ENCODE measurements at places on chromosomes 6 and 20.

DNA sequence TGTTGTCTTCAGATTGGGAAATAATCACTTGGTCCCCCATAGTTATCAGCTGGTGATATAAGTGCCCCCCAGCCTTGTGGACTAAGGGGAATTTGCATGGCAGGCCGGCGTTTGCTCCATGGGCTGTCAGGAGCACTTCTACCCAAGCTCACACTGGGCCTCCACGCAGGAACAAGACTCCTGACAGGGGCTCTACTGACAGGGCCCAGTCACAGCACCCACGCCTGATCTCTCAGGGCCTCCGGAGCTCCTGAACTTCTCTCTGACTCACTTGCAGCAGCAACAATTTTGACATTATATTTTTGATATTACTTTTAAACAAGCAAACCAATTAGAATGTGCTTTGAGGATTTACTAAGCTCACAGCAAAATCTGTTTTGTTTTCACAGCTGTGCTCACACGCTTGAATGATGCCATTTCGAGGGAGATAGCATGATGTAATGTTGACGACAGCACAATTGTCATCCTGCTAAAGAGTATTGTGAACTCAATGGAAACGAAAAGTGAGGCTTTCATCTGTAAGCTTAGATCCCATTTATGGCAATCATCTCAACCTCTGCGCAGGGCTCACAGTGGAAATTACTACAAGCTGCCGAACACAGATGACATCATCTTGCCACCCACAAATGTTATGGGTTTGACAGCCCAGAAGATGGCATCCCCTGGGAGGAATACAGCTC lies 28.7 kb upstream of the TXNDC5 start:
- no peak for DNase-seq

DNA sequence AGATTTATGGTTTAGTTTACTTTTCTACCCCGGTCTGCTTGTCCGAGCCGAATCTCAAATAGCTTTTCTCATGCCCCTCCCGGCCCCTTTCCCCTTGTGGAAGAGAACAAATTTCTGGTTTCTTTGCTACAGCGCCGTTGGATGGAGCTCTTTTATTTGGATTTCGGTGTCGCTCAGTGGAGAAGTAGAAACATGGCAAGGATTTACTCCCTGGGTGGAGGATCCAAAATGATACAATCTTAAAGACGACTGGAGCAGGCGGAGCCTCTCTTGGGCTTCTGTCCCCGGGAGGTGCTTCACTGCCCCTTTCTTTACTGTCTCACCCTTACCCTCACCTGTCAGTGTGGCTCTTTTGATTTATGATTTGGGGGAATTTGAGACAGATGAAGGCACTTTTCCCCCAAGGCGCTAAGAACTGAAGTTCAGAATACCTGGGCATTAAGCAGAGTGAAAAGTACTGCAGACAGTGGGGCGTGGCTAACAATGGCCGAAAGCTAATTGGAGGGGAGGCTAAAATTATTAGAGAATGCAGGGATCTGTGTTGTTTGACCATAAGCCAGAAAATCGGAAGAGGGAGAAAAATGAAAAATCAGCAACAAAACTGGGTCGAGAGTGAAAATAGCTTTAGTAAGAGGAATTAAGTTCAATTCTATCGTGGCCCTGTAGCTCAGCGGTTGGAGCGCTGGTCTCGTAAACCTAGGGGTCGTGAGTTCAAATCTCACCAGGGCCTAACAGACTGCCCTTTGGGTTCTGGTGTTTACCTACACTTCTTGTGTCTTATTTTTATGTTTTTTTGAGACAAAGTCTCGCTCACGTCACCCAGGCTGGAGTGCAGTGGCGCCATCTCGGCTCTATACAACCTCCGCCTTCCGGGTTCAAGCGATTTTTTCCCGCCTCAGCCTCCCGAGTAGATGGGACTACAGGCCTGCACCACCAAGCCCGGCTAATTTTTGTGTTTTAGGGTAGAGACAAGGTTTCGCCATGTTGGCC lies 145.1 kb upstream of the ZNF184 start:
- DNase-seq = no peak

DNA sequence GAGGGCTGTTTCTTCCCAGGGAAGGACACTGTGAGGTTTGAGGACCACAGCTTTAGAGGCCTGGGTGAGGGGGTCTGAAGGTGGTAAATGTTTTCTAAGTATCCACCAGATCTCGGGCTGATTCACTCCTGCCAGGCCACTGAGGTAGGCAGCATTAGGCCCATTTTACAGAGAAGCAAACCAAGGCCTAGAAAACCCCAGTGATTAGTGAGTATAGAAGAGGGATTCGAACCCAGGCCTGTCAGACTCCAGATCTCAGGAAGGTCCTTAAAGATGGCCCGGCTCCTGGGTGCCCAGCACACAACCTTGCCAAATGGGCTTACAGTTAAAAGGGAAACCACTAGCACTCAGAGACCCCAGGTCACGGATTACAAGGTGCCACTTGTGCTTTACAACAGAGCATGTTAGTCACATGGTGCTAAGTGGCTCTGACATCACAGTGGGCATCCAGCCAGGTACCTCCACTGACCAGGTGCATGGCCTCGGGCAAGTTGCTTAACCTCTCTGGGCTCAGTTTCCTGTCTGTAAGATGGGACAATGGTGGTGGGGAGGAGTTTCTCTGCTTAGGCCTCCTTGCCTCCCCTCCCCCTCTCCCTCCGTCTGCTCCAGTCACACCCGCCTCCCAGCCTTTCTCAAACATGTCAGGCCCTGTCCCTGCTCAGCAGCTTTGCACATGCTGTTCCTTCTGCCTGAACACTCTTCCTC lies 18.8 kb upstream of the SIRPA start:
- DNase-seq = no peak

GRCh38 chr6:18413381-18413780 lies 26.2 kb downstream of the RNF144B start:
- DNase-seq = no peak

DNA sequence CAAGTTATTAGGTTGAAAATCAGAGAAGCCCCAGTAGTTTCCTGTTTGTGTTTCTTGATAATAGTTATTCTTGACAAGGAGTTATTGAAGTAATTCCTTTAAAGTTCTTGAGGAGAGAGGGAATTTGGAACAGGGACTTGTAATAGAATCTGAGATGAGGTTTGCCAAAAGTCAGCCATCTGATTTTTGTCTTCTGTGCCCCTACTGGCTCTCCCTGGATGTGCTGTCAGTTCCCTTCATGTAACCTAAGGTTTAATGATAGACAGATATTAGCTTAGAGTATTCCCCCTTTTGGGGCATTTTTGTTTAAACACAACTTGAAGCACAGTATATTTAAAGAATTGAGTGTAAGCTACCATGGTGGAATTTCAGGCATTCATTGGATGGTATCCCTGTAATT lies 71.4 kb downstream of the CARMIL1 start:
- DNase-seq = no peak

- DNase-seq = no peak
Measured at GRCh38 chr6:40419377-40419776, 167.8 kb downstream of the LRFN2 start.

- DNase-seq = no peak
Measured at GRCh38 chr6:99189823-99190721, 159.4 kb downstream of the FAXC start.

- DNase-seq = no peak
Measured at GRCh38 chr6:138450445-138450844, 46.4 kb downstream of the HEBP2 start.

DNA sequence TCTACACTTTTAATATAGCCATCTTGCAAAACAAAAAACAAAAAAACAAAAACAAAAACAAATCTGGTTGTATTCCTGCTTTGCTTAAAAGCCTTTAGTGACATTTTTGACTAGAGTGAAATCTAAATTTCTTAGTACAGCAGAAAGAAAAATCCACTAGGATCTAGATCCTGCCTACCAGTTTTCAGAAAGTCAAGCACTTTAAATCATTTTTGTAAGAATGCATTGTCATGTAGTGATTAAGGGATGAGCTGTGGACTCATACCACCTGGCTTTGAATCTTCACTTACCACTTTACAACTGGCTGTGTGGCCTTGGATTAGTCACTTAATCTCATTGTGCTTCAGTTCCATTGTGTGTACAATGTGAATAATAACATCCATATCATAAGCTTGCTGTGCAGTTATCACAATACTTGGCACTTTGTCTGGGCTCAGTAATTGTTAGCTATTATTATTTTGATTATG lies 4.0 kb downstream of the MKKS start:
- DNase-seq = no peak

DNA sequence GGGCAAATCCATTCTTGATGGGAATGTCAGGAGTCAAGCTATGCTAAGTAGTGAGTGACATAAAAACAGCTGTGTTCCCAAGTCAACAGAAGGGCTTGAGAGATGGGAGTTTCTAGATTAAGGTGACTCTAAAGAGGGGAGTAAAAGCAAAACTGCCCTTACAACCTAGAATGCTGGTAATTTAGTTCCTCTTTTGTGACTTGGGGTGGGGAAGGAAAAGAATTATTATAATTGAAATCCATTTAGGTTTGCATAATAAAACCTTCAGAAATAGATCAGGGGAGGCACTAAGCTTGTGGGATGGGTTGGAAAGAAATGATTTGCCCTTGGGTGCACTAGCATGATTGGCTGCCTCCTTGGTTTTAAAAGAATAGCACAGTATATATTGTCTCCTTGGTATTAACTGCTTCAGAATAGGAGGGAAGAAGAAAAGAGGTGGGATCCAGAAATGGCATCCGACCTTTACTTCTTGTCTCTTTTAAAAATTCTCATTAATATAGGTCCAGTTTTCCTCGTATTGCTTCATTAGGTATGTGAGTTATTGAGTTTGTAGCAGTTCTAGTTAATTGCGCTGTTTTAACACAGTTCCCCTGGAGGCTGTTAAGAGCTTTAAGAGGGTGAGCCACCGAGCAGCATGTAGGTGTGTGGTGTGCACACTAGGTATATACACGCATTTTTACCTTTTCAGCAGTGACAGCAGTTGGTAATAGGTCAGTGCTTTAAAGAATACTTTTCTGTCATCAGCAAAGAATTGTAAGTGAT lies 95.3 kb upstream of the VSTM2L start:
- no peak for DNase-seq

- no peak for DNase-seq
Measured at GRCh38 chr20:48483334-48484066, 344.3 kb downstream of the PREX1 start.

- no peak for DNase-seq
Measured at GRCh38 chr6:56647172-56647762, 4.6 kb upstream of the DST start.

DNA sequence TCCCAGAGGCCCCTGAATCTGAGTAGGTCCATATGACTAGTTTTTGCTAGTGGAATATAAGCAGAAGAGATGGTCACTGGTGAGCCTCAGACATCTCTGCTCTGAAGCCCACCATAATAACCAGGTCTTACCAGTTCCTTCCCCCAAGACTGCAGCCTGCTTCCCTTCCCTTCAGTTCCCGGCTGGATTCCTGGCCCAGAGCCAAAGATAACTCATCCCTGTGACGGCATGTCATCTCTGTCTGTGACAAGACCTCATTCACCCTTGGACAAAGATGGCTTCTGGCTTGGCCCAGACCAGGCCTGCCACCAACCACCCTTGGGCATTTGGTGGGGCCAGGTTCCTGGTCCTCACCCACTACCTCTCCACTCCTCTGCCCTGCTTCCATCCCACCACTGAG lies 145.5 kb upstream of the TOP1 start:
- no peak for DNase-seq

- no peak for DNase-seq
Measured at GRCh38 chr6:100472674-100473073, 8.0 kb upstream of the SIM1 start.

DNA sequence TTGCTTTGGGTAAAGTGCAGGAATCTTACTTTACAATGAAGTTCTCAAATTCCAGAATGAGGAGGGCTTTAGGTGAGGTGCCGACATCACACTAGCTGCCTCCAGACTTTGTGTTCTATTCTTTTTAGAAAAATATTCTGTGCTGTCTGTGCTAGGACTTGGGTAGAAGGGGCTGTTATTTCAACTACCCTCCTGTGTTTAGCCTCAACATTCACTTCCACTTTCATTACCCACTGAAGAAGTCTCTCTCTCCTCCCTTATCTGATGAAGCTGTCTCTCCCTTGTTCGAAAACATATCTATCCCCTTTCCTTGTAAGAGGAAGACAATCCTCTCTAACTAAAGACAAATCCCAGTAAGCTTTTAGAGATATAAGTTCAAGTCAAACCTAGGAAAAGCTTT lies 25.0 kb upstream of the BRPF3 start:
- DNase-seq = no peak

DNA sequence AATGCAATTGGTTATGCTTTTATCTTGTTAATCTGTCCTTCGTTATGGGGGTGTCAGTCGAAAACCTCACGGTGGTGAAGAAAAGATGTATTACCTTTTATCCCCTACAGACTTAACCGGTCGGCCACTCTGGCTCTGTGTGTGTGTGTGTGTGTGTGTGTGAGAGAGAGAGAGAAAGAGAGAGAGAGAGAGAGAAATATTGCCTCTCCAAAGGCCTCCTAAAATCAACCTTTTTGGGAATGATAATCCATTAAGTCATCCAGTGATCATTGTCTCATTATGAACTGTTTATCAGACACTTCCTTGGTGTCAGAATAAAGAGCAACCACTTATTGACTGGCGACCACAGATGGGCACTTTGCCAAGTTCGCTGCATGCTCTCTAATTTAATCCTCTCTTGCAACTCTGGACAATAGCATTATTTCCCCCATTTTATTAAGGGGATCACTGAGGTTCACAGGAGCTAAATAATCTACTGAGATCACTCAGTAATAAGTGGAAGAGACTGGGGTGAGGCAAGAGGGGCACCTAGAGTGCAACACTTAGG lies 30.7 kb downstream of the SLC35D3 start:
- no peak for DNase-seq

GRCh38 chr20:5820738-5821137 lies 70.5 kb downstream of the SHLD1 start:
- no peak for DNase-seq

DNA sequence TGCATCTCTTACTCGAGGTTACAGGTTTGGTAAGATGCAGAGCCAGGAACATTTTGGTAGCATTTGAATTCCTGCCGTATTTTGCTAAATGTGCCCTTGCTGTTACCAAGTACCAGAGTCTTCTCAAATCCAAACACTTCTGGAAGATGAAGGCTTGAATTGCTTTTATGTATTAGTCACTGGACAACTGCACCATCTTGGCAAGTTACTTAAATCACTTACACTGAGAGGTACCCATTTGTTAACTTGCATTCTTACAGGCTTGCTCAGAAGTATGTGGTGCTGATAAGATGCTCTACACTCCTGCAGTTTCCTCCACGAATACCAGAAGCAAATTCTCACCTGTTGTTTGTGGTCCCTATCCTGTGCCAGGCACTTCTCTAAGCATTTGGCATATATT lies 12.7 kb downstream of the IL22RA2 start:
- DNase-seq = no peak

GRCh38 chr20:36852187-36852586 lies 23.8 kb upstream of the TLDC2 start:
- DNase-seq = peak; percentile 45

DNA sequence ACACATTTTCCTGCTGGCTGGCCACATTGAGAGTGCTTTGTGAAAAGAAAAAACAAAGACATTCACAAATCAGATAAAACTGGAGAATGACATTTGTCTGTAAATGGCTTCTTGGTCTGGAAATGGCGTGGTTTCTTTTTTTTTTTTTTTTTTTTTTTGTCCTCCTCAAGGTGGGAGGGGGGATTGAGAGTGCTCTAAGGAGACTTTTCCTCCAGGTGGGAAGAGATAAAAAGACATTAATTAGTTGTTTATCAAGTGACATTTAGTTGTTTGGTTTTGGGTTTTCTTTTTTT lies 40.4 kb downstream of the GNAS start:
- no peak for DNase-seq

GRCh38 chr6:5746759-5747130 lies 260.0 kb downstream of the NRN1 start:
- no peak for DNase-seq

GRCh38 chr6:139126255-139126654 lies 8.6 kb upstream of the HECA start:
- DNase-seq = no peak

- no peak for DNase-seq
Measured at GRCh38 chr6:148799647-148800046, 52.8 kb downstream of the UST start.
